Esophagus mucosa (tissue), 1 donor: ENCODE measurements at places on chromosomes 12 and 14. TPM values are rescaled to one million over a fixed set of nuclear protein-coding genes. Genes with fewer than 3 reads are reported as not detected.

The UBE3B gene
- 29.6 TPM for total RNA-seq

The PLEKHG7 gene
- total RNA-seq, result 0.28 TPM

The SCN8A gene
- total RNA-seq, result 0.68 TPM

The TBX5 gene
- 0.48 TPM for total RNA-seq

The CACNA2D4 gene
- total RNA-seq, result 1.1 TPM

The TPPP2 gene
- not detected for total RNA-seq

The CCDC38 gene
- not detected for total RNA-seq

The TEX22 gene
- total RNA-seq, result 2.0 TPM

The PTCSC3 gene
- not detected for total RNA-seq

The ACVRL1 gene
- total RNA-seq, result 4.9 TPM

The FSCB gene
- total RNA-seq, result not detected

The MIPOL1 gene
- 3.4 TPM for total RNA-seq

The IRAK3 gene
- 3.0 TPM for total RNA-seq

The REP15 gene
- 0.40 TPM for total RNA-seq

The CMKLR1 gene
- total RNA-seq, result 0.56 TPM

The PLEKHA5 gene
- 32.7 TPM for total RNA-seq

The FOXM1 gene
- 31.2 TPM for total RNA-seq

The GPR135 gene
- 0.56 TPM for total RNA-seq

The ADAM21 gene
- total RNA-seq, result not detected

The SLC39A2 gene
- 15.7 TPM for total RNA-seq

The KLHDC1 gene
- 1.5 TPM for total RNA-seq

The SLC17A8 gene
- not detected for total RNA-seq

The NUDT4 gene
- total RNA-seq, result 21.6 TPM

The TSPAN8 gene
- 0.60 TPM for total RNA-seq

The PRH2 gene
- total RNA-seq, result not detected

The INHBE gene
- total RNA-seq, result not detected

The OR4M1 gene
- not detected for total RNA-seq

The SVOP gene
- not detected for total RNA-seq

The GLIPR1L1 gene
- total RNA-seq, result not detected

The MUCL1 gene
- not detected for total RNA-seq

The BORCS5 gene
- total RNA-seq, result 17.9 TPM

The ZDHHC22 gene
- not detected for total RNA-seq

The GPD1 gene
- total RNA-seq, result 0.56 TPM

The IFI27 gene
- 70.2 TPM for total RNA-seq

The OR4K1 gene
- not detected for total RNA-seq

The FAM177A1 gene
- 51.0 TPM for total RNA-seq

The HOXC12 gene
- total RNA-seq, result not detected

The DIO3 gene
- total RNA-seq, result 0.12 TPM

The TAS2R42 gene
- total RNA-seq, result not detected

The DBX2 gene
- total RNA-seq, result not detected

The CBLN3 gene
- total RNA-seq, result 0.44 TPM

The EIF2S3B gene
- 1.4 TPM for total RNA-seq

The TAS2R13 gene
- 0.44 TPM for total RNA-seq

The ARHGAP9 gene
- 2.0 TPM for total RNA-seq

The KRT74 gene
- total RNA-seq, result 0.12 TPM

The CYP46A1 gene
- not detected for total RNA-seq

The MFAP5 gene
- 3.3 TPM for total RNA-seq
